NCI-H1417 treated with DMSO at 0.1 percent for 48 hours (cell line): ENCODE measurements at places on chromosomes 12 and 14.

GRCh38 chr14:21917699-21918436 lies 244.2 kb upstream of the OR4E1 start:
- DNase-seq = no peak

DNA sequence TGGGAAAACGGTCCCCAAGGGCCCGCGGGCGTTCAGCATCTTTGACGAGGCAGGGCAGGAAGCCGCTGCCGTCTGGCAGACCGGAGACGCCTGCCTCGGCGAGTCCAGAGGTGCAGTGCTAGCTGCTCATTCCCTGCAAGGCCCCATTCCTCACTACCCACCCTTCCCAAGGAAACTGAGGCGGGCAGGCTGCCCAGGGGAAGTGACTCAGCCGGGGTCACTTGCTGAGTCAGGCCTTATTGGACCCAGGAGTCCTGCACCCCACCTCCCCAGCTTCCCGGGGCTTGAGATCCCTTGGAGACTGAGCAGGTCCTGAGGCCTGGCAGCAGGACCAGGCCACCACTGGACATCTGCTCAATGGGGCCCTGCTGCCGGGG lies 3.7 kb downstream of the SH2B3 start:
- no peak for DNase-seq

GRCh38 chr12:109296431-109296830 lies 12.7 kb downstream of the FOXN4 start:
- DNase-seq = no peak

- DNase-seq = no peak
Measured at GRCh38 chr12:46005151-46005797, 14.9 kb upstream of the SCAF11 start.

- no peak for DNase-seq
Measured at GRCh38 chr14:36243183-36243582, 66.7 kb upstream of the PTCSC3 start.

- no peak for DNase-seq
Measured at GRCh38 chr12:108831309-108831991, 25.9 kb downstream of the SSH1 start.

DNA sequence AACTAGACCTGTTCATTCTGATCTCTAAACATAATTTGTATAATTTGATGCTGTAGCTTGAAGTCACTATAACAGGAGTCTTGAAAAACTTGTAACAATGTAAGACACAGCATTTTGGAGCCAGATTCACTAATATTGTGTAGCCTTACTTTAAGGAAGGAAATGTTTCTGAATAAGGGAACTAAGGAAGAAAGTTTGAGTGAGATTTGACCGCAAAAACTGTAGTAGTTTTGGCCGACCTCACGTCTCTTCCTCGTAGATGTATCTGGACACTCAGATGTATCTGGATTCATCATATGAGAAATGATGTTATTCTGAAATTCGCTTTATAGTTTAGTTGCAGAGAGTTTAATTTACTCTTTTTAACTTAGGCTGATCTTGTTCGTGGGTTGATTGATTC lies 13.9 kb upstream of the DNAH10 start:
- no peak for DNase-seq

DNA sequence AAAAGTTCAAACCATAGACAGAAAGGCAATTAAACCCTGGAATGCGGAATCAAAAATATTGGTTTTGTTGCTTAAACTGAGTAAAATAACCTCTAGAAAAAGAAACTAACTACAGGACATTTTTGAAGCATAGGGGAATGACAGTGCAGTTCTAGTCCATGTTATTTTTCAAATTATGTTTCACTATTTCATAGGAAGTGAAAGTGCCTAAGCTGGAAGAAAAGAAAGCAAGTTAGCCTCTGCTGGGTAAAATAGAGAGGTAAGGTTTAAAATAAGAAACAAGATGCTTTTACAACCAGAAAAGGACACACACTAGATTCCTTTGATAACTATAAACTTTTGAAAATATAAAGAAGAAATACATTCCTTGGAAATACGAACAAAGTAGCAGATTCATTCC lies 1.1 kb downstream of the CLECL1 start:
- no peak for DNase-seq

DNA sequence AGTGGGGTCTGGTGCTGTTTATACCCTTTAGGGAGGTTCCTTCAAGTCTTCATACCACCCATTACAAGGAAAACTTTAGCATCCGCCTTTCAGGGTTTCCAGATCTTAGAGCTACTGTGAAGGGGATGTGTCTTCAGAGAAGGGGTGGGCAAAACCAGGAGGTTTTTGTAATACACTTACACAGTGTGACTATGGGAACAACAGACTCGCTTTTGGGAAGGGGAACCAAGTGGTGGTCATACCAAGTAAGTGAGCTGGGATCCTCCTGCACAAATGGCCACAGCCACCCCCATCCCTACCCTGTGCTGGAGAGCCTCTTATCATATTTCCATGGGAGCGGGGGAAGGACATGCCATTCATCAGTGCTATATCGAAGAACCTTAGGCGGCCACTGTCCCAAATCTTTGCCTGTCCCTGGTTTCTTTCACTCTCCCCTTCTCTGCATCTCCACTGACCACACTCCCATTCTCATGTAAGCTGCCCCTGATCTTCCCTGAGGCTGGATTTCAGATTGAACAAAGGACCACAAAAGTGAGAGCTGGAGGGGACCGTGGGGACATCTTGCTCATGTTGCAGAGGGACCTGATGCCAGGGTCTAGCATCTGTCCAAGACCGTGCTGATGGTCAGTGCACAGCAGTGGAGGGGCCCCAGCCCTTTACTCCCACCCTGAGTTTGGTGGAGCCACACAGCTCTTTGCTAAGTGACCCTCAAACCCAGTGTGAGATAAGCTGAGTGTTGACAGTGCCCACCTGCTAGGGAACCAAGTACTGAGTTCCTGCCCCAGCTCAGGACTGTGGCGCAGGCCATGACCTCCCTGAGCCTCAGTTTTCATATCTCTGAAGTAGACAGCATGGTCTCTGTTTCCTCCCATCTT lies 51.4 kb downstream of the DAD1 start:
- DNase-seq = no peak

GRCh38 chr12:45296046-45296586 lies 80.2 kb downstream of the ANO6 start:
- DNase-seq = no peak

DNA sequence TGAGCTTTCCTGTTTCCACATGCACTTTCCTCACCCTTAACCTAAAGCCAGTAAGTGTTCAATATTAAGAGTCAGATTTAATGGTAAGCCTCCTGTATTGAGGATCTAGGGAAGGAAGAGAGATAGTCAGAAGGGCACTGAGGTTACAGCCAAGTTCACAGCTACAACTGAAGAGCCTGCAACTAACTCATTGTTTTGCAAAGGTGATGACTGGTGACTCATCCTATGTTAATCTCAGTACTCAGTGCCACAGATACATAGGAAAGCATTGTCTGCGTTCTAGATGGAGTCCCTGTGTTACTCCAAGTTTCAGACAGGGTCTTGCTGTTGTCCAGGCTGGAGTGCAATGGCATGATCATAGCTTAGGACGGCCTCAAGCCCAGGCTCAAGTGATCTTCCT lies 157.0 kb upstream of the RBM19 start:
- no peak for DNase-seq

GRCh38 chr14:37596790-37597472 lies 1.5 kb downstream of the TTC6 start:
- DNase-seq = no peak

GRCh38 chr12:48486261-48486660 lies 4.0 kb downstream of the C12orf54 start:
- DNase-seq = no peak

GRCh38 chr12:97464385-97465321 lies 2.0 kb downstream of the RMST start:
- DNase-seq = no peak

DNA sequence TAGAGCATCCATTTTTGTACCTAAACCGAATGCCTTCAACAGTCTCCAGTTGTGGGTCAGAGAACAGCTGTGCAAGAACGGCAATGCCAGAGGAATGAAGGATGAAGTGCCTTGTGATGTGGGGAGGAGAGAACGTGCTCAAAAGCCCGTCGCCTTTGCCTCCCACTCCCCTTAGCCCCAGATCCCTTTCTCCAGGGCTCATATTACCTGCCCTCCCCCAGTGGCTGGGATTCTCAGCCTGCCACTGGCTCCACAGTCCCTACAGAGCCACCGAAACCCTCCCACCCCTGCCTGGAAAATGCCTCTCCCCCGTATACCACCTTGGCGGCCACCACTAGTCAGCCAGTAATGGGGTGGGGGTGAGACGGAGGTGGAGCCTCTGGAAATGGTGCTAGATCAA lies 158.5 kb downstream of the ZFP36L1 start:
- DNase-seq = no peak

GRCh38 chr12:49296034-49296835 lies 1.3 kb downstream of the PRPH start:
- DNase-seq = no peak

DNA sequence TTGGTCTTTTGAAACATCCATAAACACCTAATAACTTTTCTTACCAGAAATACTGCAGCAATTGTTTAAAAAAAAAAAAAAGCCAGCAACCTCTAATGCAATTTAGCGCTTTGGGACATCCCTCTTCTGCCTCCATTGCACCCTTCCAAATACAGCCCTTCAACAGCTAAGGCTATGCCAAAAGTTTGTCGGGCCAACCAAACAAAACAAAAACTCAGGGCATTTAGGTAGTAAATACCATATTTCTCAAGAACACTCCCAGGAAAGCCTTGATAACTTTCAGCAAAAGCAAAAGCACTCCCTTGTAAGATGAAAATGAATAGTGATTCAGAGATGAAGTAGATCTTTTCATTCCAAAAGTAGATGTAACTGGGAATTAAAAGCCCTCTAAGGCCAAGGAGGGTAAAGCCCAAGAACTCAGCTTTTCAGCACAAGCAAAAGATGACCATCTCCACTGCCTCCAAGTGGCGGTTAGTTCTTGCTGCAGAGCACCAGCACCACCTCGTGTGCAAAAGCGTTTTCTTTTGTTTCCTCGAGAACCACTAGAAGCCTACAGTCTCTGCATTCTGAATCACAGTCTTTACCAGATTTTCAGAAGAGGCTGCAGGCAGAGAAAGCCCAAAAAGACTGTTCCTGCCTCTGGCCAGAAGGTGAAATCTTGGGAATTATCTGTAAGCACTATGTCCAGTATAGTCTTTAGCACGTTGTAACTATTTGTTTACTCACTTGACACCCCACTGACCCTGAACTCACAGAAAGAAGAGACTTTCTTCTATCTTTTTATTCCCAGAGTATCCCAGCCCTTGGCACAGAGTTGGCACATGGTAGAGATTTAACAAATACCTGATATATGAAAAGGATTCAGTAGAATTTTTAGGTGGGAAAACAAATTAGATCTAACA lies 53.1 kb downstream of the SIX6 start:
- DNase-seq = no peak

DNA sequence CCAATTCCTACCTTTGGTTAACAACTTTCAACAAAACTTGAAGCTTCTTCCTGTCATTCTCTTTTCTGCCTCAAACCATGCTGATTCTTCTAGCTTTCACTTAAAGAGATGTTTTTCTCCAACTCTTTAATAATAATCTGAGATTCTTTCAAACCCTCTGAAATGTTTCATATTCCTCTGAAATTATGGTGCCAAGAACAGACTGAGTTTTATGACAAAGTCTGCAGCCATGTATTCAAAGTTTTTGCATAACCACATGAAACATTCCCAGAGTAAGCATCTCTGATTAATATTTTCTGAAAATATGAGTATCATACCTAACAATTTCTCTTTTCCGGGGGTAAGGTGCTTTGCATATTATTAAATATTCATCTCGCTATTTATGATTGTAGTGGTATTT lies 59.1 kb upstream of the DCN start:
- no peak for DNase-seq

- no peak for DNase-seq
Measured at GRCh38 chr12:89450907-89451306, 73.7 kb downstream of the GALNT4 start.

DNA sequence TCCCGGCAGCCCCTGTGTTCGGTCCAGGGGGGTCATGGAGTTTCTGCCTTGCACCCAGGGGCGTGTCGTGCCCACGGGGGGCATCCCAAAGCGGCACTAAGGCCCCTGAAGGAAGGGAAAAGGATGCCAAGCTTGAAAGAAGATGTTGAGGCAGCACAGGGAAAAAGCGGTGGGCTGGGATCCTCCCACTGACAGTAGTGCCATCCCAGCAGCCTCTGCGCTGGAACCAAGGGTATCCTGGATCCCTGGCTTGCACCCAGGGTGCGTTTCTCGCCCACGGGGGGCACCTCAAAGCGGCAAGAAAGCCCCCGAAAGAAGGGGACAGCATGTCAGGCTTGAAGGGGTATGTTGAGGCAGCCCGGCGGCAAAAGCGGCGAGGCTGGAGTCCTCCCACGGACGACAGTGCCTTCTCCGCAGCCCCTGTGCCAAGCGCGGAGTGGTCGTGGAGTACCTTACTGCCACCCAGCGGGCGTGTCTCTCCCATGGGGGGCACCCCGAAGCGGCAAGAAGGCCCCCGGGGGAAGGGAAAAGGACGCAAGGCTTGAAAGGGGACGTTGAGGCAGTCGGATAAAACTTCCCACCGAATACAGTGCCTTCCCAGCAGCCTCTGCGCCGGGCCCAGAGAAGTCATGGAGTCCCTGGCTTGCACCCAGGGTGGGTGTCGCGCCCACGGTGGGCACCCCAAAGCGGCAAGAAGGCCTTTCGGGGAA lies 164.4 kb upstream of the ALG10B start:
- DNase-seq = no peak

DNA sequence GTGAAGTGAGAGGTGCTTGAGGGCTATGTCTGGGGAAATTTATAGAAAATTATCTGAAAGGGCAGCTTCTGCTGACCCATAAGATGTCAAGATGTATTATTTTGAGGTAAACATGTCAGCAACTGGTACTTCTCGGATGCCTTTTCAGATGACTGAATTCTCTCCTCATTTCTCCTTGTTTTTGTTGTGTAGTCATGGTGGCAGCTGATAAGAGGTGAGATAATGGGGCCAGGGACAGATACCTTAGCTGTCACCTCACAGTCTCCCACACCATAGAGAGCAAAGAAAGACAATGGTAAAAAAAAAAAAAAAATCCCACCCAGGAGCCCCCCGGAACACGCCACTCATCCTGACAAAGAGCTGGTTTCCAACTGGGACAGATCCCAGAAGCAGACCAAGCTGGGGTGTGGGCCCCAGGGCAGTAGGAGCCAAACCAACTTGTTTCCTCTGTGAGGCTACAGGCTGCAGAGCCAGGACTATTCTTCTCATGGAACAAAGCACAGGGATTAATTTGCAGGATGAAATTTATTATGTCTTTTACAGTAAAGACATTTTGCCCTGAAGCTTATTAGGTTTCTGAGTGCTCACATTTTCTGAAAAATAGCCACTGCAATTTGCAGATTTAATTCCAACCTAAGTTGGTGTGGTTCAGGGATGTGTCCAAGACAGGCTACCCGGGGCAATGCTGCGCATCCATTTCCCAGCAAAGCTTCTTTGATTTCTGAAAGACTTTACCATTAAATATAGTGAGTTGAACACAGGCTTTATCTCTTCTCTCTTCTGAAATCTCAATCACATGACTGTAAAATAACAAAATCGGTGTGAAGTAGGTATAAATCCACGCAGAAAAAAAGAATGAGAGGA lies 52.2 kb downstream of the NDUFA12 start:
- no peak for DNase-seq

- DNase-seq = no peak
Measured at GRCh38 chr12:70383484-70383883, 17.4 kb downstream of the KCNMB4 start.
